Fibroblast of skin of right biceps (primary cell): ENCODE measurements at places on chromosomes 2 and 18.

DNA sequence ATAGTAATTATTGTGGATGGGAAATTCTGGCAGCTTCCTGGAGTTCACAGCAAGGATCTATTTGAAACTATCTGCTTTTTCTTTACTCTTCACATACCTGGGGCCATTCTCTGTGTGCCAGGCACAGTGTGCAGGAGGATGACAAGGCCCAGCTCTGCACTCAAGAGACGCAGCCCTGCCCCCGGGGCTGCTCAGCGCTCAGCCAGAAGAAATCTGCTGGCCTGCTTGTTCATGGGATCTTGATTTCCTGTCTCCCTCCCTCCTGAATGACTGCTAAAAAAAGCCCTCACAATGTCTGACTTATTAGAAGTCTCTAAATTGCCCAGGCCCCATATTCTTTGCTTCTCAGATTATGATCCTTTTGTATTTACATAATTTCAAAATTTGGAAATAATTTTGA lies 210.9 kb downstream of the DCDC2C start:
- DNase-seq: peak; percentile 11

- DNase-seq: peak; percentile 72
Measured at GRCh38 chr18:67519592-67519991, 3.1 kb upstream of the DSEL start.

- peak; percentile 59 for DNase-seq
Measured at GRCh38 chr2:223260681-223261080, 208.7 kb downstream of the KCNE4 start.

- DNase-seq: no peak
Measured at GRCh38 chr2:216922175-216922780, 62.4 kb upstream of the TNP1 start.

GRCh38 chr18:46013484-46014189 lies 46.5 kb upstream of the EPG5 start:
- peak; percentile 3 for DNase-seq

DNA sequence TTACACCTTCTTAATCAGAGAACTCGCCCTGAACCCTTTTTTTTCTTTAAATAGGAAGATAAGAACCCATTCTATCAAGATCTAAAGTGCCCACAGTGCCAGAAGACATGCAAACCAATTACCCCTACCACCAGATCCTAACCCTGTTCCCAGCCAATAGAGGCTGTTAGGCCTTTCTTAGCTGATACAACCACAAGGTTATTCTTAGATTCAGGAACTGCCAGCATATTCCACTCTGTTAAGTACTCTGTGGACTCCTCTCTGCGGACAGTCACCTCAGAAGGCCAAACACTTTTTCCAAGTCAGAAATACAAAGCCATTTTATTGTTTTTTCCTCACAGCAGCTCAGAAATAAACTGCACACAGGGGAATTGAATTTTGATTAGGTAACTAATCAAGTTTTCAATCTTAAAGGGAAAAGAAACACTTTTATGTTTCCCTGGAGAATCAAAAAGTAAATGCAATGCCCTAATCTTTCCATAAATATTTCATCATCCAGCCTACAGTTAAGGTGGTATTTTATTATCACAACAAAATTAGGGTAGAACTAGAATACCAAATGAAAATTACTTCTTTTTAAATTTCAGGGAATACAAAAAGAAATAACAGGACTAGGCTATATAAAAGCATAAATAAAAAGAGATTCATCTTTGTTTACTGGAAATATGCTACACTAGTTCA lies 111.4 kb downstream of the NBAS start:
- DNase-seq: no peak

DNA sequence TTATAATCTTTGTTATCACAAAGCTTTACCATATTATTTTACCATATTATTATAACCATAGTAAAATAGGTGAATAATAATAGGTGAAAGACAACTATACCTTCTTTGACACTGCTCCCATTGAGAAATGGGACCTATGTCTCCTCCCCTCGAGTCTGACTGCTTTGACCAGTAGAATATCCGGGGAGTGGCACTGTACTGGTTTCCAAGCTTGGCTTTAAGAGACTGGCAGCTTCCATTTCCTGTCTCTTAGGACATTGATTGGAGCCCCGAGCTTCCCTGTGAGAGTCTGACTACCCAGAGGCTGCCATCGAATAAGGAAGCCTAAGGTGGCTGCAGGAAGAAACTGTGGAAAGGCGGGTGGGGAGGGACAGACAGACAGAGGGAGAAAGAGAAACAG lies 40.1 kb upstream of the PLEKHM3 start:
- no peak for DNase-seq

- DNase-seq: no peak
Measured at GRCh38 chr18:35993013-35993412, 20.5 kb downstream of the RMP24 start.

DNA sequence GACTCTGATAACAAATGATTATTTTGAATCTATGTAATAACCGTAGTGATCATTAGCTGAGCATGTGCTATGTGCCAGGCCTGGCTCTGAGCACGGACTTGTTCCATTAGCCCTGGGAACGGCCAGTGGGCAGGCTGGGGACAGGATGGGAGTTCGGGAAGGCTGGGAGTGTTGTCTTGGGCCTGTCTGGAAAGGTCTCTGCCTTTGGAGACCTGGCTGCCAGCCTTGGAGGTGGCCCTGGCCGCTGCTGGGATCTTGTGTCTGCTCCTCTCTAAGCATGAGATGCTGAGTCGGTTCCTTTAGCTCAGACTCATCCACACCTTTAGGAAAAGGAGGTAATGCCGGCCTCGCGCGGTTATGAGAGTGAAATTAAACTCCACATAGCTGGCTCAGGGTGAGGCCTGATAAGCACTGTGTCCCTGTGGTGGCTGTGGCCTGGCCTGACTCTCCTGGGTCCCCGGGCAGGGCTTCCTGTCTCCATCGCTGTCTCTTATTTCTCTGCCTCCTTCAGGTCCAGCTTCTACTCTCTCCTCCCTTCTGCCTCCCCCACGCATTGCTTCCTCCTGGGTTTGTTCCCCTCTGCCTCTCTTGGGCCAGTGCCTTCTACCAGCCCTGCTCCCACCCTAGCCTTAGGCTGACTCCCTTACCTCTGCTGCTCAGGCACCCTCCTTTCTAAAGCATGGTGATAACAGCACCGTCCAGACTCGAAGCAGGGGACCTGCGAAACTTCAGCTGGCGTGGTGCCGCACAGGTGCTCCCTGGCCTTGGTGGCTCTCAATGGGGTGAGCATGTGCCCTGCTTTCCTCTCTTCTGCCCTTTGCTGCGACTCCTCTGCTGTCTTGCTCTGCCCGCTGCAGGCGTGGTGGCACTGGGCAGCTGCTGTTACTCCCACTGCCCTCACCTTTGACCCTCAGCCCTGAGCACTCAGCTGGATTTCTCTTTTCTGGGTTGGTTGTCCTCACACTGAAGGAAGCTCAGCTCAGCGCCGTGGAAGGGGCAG lies 41.8 kb downstream of the NCK2 start:
- no peak for DNase-seq

- peak; percentile 69 for DNase-seq
Measured at GRCh38 chr2:149422337-149422990, 92.1 kb downstream of the LYPD6 start.

GRCh38 chr18:57753063-57753462 lies 50.1 kb downstream of the ATP8B1 start:
- DNase-seq: no peak
